Activated gamma-delta T cell treated with Interleukin-2 at 50 U/mL for 16 hours (primary cell): ENCODE measurements at places on chromosomes 5 and 9.

GRCh38 chr9:125843646-125844045 is 96.5 kb downstream of the PBX3 start:
- DNase-seq: no peak

- DNase-seq: no peak
Observed at GRCh38 chr5:109944461-109944860, 254.7 kb downstream of the MAN2A1 start.

GRCh38 chr5:14123974-14124482 is 19.1 kb upstream of the TRIO start:
- no peak for DNase-seq

GRCh38 chr5:74241751-74242140 is 398.8 kb downstream of the ENC1 start:
- DNase-seq: no peak

DNA sequence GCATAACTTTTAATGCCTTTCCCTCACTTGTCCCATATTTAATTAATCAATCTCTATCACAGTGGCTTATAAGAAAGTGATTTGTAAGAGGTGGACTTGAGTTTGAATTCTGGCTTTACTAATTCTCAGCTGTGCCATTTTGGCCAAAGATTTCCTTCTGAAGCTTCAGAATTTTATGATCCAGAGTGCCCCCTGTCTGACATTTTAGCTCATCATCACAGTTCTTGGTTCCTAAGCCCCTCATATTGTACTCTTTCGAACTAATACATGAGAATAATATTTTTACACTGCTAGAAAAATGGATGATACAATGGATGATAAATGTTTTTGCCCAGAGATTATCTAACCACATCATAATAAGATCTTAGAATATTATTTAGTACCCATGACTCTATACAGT is 1014.1 kb downstream of the PTPRD start:
- DNase-seq: no peak

DNA sequence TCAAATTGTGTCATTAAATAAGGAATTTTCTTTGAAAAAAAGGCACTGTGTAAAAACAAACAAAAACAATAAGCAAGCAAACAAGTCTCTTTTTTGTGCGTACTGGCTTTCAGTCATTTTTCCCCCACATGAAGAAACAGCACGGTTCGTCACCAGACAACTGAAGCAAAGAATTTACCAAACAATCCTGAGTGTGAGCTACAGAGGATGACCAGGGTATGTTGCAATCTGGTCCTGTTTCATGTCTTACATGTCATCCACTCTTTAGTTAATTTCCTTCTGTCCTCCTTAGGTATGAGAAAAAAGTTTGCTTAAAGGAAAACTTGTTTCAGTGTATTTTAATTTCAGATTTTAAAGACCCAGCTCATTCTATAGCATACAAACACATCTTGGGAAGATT is 1080.7 kb upstream of the NUDT12 start:
- no peak for DNase-seq

DNA sequence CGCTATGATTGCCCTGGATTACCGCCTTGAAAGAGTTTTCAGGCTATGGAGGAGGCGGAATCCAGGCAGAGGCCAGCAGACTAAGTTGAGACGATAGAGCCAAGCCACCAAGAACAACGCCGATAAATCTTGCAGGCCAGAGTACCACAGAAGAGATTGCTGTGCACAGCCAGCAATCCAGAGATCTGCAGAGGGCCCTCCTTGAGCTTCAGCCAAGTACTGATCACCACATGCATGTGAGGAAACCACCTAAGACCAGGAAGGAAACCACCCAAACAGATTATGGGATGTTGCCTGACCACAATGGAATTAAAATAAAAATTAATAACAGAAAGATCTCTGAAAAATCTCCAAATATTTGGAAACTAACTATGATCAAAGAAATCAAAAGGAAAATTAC is 74.9 kb downstream of the GCNT4 start:
- no peak for DNase-seq

- DNase-seq: no peak
Observed at GRCh38 chr5:15026011-15026893, 154.7 kb upstream of the ANKH start.

- no peak for DNase-seq
Observed at GRCh38 chr5:28397502-28397941, 1359.1 kb upstream of the CDH9 start.

DNA sequence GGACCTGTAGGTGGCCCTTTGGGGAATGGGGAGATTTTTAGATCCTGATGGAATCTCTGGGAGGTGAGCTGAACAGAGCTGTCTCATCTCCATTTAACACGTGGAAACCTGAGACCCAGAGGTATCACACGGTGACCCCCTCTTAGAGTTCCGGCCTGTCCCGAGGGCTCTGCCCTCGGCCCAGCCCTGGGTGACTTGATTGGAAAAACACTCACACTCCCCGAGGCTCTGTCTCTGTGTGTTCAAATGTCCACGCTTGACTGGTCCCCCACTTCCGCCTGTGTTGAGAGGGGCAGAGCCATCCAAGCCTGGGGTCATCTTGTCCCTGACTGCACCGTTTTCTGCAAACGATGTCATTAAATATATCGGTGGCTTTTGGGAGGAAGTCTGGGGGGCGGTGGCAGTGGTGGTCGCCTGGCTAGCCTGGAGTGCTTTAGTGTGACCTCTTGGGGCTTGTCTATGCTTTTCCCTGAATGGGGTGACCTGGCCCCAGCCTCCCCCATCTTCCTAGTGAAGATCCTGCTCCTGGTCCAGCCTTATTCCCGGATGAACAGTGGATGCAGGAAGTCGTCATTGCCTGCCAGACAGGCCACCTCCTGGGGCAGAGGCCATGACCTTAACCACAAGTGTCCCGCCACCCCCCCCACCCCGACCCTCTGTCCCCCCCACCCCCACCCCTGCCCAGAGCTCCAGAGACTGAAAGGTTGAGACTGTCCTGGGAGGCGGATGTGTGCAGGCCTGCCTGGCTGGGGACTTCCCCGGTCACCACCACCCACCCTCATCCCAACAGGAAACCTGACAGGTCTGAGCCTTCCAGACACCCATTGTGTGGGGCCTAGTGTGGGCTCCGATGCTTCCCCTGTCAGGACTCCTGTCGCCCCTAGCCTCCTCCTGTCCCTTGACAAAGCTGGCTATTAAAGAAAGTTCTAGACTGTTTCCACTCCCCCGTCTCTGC is 5.3 kb upstream of the DAB2IP start:
- DNase-seq: no peak

GRCh38 chr9:77945798-77946197 is 85.8 kb downstream of the GNAQ start:
- DNase-seq: no peak

GRCh38 chr5:154487541-154487940 is 9.5 kb upstream of the HAND1 start:
- DNase-seq: no peak

GRCh38 chr5:44495280-44495679 is 106.1 kb upstream of the FGF10 start:
- DNase-seq: no peak

GRCh38 chr5:9507974-9508373 is 37.9 kb downstream of the SEMA5A start:
- DNase-seq: no peak

DNA sequence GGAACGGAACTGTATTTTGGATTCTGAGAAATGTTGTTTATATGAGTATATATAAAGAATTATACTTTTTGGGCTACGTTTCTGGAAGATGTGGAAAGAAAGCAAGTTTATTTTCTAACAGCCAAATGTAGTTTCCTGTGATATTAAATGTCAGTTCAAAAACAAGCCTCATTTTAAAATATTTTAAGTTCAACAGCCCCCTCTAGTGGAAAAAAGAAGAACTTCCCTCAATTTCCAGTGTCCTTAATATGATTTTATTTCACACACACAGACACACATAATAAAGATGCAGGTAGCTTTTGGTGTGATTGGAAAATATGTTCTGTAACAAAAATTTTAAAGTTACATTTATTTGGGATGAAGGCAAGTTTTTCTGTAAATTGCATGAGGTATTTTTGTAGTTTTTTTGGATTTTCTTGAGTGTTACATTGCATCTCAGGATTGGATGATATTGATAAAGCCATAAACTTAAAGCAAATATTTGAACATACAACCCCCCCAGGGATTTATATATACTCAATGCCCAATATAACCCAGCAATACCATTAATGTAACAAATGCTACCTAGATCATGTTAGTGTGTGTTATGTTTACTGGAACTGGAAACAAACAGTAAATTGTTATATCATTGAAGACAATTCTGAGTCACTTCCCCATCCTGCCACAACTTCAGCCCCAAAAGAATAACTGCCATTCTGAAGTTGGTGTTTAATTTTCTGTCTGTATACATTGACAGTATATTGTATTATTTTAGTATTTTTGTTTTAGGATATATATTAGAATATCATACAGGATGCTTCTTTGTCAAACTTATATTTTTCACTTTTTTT is 54.0 kb downstream of the CCDC171 start:
- DNase-seq: no peak

DNA sequence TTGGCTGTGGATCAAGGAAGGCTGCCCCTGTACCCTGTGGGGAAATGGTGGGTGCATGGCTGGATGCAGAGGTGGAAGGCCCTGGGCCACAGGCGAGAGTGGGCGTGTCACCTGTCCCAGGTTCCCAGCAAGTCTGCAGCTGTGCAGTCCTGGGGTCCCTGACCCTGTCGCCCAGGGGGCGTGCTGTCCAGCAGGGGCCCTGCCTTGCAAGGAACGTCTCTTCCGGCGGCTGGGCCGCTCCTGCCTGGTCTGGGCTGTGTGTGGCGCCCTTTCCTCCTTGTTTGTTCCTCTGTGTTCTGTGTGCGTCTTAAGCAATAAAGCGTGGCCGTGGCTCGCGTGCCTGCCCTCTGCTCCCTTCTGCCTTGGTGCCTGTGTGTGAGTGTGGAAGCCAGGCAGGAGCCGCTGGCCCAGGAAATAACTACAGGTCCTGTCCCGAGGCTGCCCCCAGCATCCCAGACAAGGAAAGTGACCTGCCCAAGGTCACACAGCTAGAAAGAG is 8.4 kb downstream of the SLC2A6 start:
- no peak for DNase-seq

DNA sequence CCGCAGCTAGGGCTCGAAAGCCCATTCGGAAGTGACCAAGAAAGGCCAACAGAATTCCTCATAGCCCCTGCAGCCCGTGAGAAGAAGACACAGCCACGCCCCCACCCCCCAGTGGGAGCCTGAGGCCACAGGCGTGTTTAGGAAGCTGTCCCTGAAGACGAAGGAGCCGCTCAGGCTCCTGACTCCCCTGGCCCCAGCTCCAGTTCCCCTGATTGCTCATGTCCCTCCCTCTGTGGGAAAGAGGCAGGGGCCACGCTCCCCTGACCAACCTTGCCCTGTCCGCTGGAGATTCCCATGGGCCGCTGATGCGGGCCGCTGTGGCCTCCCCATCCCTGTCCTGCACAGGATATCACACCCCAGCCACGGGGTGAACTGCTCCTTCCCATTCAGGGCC is 13.6 kb downstream of the ROPN1L start:
- DNase-seq: no peak

- peak; percentile 12 for DNase-seq
Observed at GRCh38 chr5:81750308-81751008, 439 bp downstream of the SSBP2 start.

DNA sequence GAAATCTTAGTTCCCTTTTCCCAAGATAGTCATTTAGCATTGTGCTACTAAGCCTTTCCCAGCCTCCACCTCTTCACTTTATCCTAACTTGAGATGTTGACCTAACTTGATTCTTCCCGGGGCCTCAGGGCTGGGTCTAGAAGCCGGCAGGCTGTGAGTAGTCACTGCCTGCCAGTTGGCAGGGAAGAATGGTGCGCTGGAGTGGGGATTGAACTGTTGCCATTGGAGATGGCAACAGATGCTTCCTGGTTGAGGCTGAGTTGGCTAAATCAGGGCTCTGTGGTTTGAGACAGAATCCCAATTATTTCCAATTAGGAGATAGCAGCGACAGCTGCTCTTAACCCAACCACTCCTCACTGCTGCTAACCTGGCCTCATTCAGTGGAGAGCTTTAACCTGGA is 343.1 kb downstream of the BRINP1 start:
- no peak for DNase-seq

DNA sequence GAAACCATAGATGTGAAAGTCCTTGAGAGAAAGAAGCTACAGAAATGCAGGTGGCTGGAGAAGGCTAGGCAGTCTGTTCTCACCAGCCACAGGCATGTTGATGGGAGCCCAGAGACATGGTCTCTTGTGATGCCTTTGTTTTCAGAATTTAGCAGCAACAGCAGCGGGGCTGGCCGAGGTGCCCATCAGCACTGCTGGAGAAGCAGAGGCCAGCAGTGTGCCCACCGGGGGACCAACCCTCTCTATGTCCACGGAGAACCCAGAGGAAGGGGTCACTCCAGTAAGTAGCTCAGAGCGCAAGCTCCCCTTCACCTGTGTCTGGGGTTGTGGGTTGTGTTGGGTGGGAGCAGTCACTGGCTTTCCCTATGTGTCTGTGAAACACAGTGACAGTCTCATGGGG is 59.6 kb downstream of the COL15A1 start:
- no peak for DNase-seq

GRCh38 chr5:158914008-158915000 is 185.4 kb downstream of the EBF1 start:
- no peak for DNase-seq

DNA sequence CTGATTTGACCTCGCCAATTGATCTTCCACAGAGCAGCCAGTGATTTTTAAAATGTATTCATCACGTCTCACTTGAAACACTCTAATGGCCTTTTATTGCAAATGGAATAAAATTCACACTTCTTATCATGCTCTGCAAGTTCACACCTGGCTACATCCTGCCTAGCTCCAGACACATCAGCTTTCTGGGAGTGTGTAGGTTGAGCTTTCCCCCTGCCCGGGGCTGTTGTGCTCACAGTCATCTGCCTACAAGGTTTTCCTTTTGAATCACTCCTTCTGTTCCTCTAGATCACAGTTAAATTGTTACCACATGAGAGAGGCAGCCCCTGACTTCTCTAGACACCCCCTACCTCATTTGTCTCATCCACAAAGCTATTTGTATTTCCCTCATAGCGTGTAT is 674.5 kb downstream of the PRELID2 start:
- DNase-seq: no peak

DNA sequence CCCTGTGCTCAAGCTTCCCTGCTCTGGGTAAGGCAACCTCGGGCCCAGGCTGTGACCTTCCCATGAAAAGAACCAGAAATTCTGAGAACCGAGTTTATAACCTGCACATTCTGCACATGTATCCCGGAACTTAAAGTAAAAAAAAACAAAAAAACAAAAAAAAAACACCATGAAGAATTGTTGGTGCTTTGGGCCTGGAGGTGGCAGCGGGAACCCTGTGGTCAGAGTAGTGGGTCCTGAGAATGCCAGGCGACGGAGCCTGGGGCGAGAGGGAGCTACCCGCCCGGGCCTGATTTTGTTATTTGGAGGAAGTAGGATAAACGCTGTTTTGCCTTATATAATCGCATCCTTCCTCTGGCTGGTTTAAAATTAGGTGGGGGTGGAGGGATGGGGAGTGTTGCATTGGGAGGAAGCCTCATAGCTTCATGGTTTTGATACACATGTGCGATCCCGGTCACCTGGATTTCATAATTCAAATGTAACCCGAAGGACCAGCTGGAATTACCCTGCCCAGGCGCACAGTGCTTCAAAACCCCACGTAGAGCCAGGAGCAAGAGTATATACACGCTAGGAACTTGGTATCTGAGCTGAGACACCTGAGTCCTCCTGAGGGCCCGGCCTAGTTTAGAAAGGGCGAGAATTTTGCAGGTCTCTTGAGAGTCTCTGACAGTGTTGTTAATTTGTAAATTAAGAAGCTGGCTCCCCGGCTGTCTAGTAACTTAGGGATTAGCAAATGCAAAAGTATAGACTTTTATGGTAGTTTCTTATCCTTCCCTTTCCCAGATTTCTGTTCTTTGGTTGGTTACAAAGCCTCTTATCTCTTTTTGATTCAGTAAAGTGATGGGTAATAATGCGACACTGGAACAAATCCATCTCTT is 2.8 kb downstream of the MSX2 start:
- DNase-seq: no peak
